ENCODE measurements at places on chromosomes 2 and 18. TPM values are rescaled to one million over a fixed set of nuclear protein-coding genes. Genes with fewer than 3 reads are reported as not detected.

- no peak for DNase-seq
These were observed 232.6 kb downstream of the FAM210A start for GRCh38 chr18:13493725-13494124.

DNA sequence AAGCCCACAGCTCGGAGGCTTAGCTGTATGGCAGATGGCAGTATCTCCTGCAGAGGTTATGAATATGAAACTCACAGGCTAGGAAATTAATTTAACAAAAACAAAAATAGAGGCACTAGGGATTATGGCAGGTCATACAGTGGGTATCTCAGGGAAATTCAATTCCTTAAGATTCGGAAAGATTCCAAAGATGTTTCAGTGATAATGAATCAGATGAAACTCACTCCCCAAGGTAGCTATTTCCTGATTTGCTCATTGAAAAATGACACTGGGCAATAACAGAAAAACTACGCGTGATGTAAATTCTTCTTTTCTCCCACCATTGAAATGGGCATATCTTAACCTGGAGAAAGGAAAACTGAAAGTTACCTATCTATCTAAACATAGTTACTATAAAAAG lies 414.1 kb downstream of the STK39 start:
- DNase-seq, result no peak

GRCh38 chr2:128773641-128774319 lies 455.1 kb upstream of the HS6ST1 start:
- DNase-seq, result no peak

SIX2 gene
- not detected for total RNA-seq
